K562 (cell line): ENCODE measurements at places on chromosomes 5 and 9. TPM values are rescaled to one million over a fixed set of nuclear protein-coding genes. Genes with fewer than 3 reads are reported as not detected.

The RNF183 gene
- 0.22 TPM in 1 of 2 replicates, not detected in the other for total RNA-seq

The SLC6A18 gene
- not detected in 2 replicates for total RNA-seq

The BHMT2 gene
- total RNA-seq = not detected in 2 replicates

The SLC22A4 gene
- 7.6 and 9.6 TPM in 2 replicates for total RNA-seq

The LCN15 gene
- not detected in 2 replicates for total RNA-seq

The GPX3 gene
- 0.72 and 0.86 TPM in 2 replicates for total RNA-seq

The HAPLN1 gene
- total RNA-seq = not detected in 2 replicates

DNA sequence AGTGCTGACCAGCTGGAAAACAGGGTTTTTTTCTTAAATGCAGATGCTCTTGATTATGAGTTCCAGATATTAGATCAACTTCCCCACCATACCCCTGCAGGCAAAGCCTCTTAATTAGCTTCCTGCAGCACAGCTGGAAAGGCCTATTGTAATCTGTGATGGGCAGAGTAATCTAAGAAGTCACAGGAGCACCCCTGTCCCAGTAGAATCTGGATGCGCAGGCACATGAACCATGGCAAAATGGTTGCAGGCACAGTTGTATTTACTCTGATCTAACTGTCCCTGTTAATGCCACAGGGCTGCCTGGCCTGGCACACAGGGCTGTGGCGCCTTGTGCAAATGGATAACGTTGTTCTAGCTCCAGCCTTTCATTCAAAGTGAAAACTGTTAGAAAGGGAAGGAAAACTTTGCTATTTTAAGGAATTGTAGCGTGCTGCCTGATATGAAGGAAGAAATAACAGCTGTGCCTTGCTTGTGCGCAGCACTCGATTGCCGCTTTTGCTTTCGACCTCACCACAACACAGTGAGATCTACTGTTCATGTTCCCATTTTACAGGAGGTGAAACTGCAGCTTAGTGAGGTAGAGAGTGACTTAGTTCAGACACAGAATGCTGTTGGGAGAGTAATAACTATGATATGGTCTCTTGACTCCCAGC is 2.3 kb downstream of the TGFBI start:
- no peaks in the 10 kb centered on the region for H3K4me1 ChIP-seq
- H3K27ac ChIP-seq = no peak overlapping the region
- no peak overlapping the region for H3K4me3 ChIP-seq
- no peaks in the 10 kb centered on the region for H3K36me3 ChIP-seq
- H3K27me3 ChIP-seq = peaks cover 25% of the 10 kb centered on the region; the same call in 2 of the 3 replicates

GRCh38 chr5:119418606-119419100 is 33.6 kb upstream of the HSD17B4 start:
- H3K27me3 ChIP-seq = no peaks in the 10 kb centered on the region
- no peak overlapping the region for H3K4me3 ChIP-seq
- peaks cover 20% of the 10 kb centered on the region; the same call in 2 of the 3 replicates for H3K4me1 ChIP-seq
- H3K27ac ChIP-seq = no peak overlapping the region; the same call in 2 of the 3 replicates
- no peak for DNase-seq
- no peaks in the 10 kb centered on the region for H3K36me3 ChIP-seq

- no peaks in the 10 kb centered on the region for H3K4me1 ChIP-seq
- H3K27ac ChIP-seq = no peak overlapping the region
- no peaks in the 10 kb centered on the region for H3K27me3 ChIP-seq
- H3K4me3 ChIP-seq = no peak overlapping the region
These were observed 211.7 kb downstream of the DENND1A start for GRCh38 chr9:123718188-123718587.

DNA sequence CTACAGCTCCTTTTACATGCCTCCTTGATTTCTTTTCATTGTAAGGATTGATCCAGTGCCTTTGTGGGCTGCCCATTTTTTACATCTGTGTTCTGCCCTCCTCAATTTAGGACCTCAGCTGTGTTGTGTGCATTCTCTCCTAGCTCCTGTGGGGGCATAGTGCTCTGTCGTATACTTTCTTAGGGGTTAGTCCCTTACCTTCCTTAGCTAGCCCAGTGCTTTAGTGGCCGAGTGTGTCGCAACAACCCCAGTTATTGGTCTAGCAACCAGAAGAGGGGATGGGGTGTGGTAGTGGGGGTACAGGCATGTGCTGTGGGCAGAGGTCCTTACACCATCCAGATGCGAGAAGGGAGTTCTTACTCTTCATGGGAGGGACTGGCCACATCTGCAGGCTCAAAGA is 12.1 kb downstream of the MTRR start:
- no peak overlapping the region for H3K4me3 ChIP-seq
- no peak overlapping the region for H3K27ac ChIP-seq
- no peaks in the 10 kb centered on the region for H3K4me1 ChIP-seq
- no peak for DNase-seq
- peaks cover 98% of the 10 kb centered on the region for H3K36me3 ChIP-seq

DNA sequence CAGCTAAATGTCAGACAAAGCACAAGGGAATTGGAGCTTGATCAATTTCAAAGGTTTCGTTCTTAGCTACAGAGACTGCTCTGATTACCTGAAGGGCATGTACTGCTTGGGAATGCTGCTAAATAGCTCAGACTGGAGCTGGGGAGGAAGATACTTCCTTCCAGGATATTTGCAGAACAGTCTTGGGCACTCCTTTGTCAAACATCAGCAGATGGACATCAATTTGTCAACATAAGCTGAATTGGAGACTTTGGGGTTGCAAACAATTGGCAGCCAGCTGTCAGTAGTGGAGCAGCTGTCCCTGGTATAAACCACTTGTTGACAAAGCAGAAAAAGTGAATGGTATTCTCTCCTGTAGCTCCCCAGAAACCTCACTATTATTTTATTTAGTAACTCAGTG is 182.0 kb downstream of the CCDC192 start:
- no peaks in the 10 kb centered on the region; the same call in 1 of the 2 replicates for H3K4me1 ChIP-seq
- H3K4me3 ChIP-seq = no peak overlapping the region
- no peak for DNase-seq
- H3K36me3 ChIP-seq = no peaks in the 10 kb centered on the region

GRCh38 chr5:159837860-159838259 is 78.4 kb upstream of the ADRA1B start:
- H3K4me3 ChIP-seq = no peak overlapping the region
- no peaks in the 10 kb centered on the region for H3K36me3 ChIP-seq
- no peaks in the 10 kb centered on the region for H3K27me3 ChIP-seq
- no peaks in the 10 kb centered on the region for H3K4me1 ChIP-seq
- no peak for DNase-seq

DNA sequence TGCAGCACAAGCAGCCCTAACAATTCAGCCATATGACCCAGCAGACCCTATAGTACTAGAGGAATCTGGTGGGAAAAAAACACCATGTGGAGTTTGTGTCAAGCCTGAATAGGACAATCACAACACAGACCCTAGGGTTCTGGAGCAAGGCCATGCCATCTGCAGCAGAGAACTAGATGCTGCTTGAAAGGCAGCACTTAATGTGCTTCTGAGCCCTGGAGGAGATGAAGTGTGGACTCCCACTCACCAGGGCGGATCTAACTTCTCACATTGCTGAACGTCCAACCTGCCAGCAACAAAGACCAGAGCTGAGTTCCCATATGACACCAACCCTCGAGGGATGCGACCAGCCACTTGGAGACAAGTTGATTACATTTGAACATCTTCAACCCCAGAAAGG is 43.2 kb downstream of the GABBR2 start:
- H3K27me3 ChIP-seq = peaks cover 44% of the 10 kb centered on the region
- H3K36me3 ChIP-seq = no peaks in the 10 kb centered on the region
- H3K4me3 ChIP-seq = no peak overlapping the region

- no peaks in the 10 kb centered on the region for H3K36me3 ChIP-seq
- no peak overlapping the region for H3K27ac ChIP-seq
- no peaks in the 10 kb centered on the region; the same call in 1 of the 2 replicates for H3K4me1 ChIP-seq
- peaks cover 15% of the 10 kb centered on the region; the same call in 2 of the 3 replicates for H3K27me3 ChIP-seq
- H3K4me3 ChIP-seq = no peak overlapping the region
These were observed 138.3 kb upstream of the SMIM23 start for GRCh38 chr5:171647043-171647903.

DNA sequence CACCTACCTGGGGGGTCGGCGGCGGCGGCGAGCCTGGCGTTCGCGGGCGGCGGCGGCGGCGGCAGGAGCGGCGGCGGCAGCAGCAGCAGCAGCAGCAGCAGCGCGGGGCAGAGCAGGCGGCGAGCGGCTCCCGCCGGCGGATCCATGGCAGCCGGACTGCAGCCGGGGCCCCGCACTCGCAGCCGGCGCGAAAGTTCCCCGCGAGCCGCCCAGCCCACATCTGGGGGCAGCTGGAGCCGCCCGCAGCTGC is 153 bp downstream of the ADAMTS2 start:
- no peak overlapping the region for H3K4me3 ChIP-seq
- H3K27ac ChIP-seq = no peak overlapping the region
- H3K36me3 ChIP-seq = no peaks in the 10 kb centered on the region
- no peaks in the 10 kb centered on the region for H3K4me1 ChIP-seq
- peaks cover 25% of the 10 kb centered on the region; the same call in 1 of the 3 replicates for H3K27me3 ChIP-seq

- H3K27me3 ChIP-seq = no peaks in the 10 kb centered on the region
- no peaks in the 10 kb centered on the region for H3K4me1 ChIP-seq
- no peak overlapping the region for H3K4me3 ChIP-seq
- H3K36me3 ChIP-seq = no peaks in the 10 kb centered on the region
- H3K27ac ChIP-seq = no peak overlapping the region
These were observed 53.9 kb downstream of the PAM start for GRCh38 chr5:102809033-102809432.

DNA sequence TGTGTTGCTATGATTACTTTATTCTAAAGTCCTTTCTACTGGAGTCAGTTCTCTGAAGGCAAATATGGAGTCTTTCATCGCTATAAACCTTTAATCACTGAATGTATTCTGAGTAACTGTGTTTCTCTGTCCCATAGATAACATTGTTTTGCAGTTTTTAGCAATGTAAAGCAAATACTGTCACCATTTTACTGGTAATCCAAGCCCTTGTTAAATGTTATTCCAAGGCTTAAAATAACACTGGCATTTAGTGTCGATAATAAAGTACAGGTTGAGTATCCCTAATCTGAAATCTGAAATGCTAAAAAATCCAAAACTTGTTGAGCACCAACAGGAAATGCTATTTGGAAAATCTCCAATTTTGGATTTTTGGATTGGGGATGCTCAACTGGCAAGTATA is 24.6 kb downstream of the CCNH start:
- no peaks in the 10 kb centered on the region for H3K27me3 ChIP-seq
- H3K4me1 ChIP-seq = no peaks in the 10 kb centered on the region
- DNase-seq = no peak
- H3K27ac ChIP-seq = no peak overlapping the region
- peaks cover 96% of the 10 kb centered on the region for H3K36me3 ChIP-seq

GRCh38 chr9:92242260-92243136 is 51.0 kb downstream of the IARS1 start:
- H3K27ac ChIP-seq = no peak overlapping the region
- peak; percentile 9 for DNase-seq
- H3K4me3 ChIP-seq = no peak overlapping the region
- no peaks in the 10 kb centered on the region for H3K4me1 ChIP-seq
- peaks cover 100% of the 10 kb centered on the region for H3K36me3 ChIP-seq
- no peaks in the 10 kb centered on the region for H3K27me3 ChIP-seq

DNA sequence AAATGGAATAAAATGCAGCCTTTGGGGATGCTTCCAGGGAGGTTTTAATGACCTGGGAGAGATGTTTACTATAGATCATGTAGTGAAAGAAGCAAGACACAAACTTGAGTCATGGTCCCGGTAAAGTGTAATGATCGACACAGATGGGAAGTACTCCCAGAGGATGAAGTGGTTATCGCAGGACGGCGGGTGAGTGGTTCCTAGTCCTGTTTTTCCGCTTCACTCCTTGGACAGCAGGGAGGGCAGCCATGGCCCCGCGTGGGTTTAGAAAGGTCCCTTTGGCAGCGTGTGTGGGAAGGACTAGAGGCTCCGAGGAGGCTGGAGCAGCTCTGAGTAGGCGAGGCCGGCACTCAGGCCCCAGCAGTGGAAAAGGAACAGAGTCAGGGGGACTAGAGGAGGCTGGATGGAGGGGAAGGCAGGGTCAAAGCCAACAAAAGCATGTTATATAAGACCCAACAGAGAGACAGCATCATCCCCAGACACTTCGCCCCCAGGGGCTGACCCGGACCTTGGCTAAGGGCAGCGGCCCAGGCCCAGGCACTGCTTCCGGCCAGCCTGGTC is 49.2 kb upstream of the STXBP1 start:
- DNase-seq = no peak
- H3K27ac ChIP-seq = peak overlapping the region; percentile 72; the same call in 1 of the 3 replicates
- peaks cover 37% of the 10 kb centered on the region for H3K4me1 ChIP-seq
- peaks cover 66% of the 10 kb centered on the region; the same call in 2 of the 3 replicates for H3K36me3 ChIP-seq
